ENCODE measurements at places on chromosomes 5 and 9. TPM values are rescaled to one million over a fixed set of nuclear protein-coding genes. Genes with fewer than 3 reads are reported as not detected.

- no peak for DNase-seq
Measured at GRCh38 chr5:32330126-32330971, 17.6 kb upstream of the MTMR12 start.

DNA sequence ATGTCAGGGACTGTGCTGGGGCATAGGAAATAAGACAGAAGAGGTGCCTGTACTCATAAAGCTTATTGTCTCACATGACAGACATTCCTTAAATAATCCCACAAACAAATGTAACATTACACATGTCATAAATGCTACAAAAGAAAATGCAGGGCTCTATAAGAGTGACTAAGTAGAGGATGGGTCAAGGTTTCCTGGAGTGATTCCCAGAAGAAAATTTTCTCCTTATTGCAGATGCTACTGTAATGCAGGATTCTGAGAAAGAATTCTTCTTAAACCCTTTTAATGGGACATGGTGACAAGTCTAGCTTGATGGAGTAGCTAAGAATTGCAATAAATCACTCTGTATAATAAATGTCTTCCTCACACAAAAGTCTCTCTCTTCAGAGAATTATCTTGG is 55.7 kb downstream of the SH3TC2 start:
- no peak for DNase-seq

DNA sequence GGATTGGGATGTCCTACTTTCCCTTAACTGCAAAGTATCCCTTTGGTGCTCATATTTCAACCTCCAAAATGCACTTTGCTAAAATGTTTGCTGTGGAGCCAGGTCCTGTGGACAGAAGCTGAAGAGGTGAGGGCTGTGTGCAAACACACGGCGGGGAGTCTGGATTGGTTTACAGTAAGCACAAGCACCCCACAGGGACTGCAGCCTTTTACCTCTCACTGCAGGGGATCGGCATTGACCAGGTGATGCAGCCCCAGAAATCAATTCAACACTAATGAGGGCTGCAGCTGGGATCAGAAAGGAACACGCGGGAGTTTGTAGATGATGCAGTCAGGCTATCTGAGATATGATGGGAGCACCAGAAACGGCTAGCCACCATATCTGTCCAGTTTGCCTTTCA is 450.9 kb downstream of the CCDC171 start:
- DNase-seq, result no peak

- no peak for DNase-seq
Measured at GRCh38 chr5:1320436-1321344, 24.2 kb downstream of the CLPTM1L start.

JAKMIP2 gene
- not detected for total RNA-seq

DNA sequence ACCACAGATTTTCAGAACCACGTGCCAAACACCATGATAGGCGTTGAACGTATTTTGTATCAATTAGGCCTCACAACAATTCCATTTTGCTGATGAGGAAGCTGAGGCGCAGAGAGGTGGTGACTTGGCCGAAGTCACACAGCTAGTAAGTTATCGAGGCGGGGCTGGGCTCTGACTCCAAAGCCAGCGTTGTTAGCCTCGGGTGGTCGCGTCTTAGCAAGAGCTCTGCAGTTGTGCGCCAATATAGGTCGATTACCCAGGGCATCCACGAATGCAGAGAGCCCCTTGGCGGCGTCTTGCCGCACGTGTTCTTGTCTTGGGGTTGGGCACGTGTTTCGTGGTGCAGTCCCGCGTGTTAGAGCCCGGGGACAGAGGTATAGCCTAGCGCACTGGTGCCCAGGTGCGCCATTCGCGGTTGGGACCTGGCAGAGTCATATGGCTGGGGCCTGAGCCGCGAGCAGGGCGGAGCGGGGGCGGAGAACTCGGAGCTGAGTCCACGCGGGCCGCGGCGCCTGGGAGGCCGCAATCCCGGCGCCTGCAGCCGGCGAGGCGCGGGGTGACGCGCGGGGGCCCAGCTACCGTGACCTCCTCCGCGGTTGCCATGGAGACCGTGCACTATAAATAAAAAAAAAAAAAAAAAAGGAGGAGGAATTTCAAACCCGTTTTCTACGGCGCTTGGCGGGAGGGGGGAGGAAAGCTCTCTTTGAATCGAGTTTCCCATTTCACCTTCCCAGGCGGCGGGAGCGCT is 62.3 kb downstream of the CXXC5 start:
- DNase-seq, result no peak

- no peak for DNase-seq
Measured at GRCh38 chr5:50352382-50352781, 88.7 kb downstream of the EMB start.

GRCh38 chr5:54115735-54116403 is 194.5 kb downstream of the ARL15 start:
- no peak for DNase-seq

DNA sequence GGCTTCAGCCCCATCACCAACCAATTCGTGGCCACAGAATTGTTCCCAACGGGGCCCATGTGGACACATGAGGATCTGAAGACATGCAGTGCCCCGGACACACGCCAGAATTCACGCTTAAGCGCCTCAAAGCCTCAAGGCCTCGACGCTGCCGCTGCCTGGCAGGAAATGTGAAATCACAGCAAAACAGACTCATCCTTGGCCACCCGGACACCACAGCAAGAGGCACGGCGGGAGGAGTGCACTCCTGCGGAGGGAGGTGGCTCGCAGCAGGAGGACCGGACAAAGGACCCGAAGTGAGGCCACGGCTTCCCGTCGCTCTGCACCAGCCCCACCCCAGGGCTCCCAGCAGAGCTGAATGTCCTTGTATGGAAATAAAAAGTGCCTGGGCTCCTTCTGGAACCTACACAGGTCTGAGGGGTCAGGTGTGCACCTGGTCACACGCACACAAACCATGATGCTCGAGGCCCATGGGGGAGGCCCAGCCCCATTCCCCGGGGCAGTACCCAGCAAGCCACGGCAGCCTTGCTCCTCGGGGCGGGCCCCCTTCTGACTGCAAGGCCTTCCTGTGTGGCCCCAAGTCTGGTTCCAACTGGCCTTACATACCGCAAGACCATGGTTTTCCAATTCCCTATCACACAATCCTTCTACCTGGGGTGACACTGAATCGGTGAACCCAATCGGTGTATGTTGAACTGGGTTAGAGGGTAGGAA is 10.0 kb downstream of the SEC16A start:
- no peak for DNase-seq

PCDHGA11 gene
- total RNA-seq, result 0.39 TPM

DNA sequence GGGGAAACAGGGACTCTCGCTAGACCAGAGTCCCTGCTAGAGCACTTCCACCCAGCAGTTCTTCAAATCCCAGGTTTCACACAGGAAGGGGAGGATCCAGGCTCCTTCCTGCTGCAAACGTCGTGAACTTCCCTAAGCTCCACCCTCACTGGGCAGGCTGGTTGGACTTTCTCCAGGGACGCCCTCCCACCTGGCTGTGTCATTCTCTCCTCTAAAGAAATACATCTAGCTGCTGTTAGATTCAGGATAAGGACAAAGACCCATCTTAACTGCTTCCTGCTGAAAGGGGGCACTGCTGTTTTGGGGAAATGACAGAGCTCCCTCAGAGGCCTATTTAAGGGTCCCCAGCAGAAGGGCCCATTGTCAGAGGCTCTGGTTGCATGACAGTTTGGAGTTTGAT is 230.7 kb downstream of the SEMA6A start:
- no peak for DNase-seq

IFNA13 gene
- total RNA-seq, result not detected

GRCh38 chr9:74205056-74205455 is 292.1 kb upstream of the RORB start:
- no peak for DNase-seq

TPM2 gene
- total RNA-seq, result 278 TPM

- no peak for DNase-seq
Measured at GRCh38 chr9:136729144-136729543, 13.6 kb downstream of the LCN10 start.

DNA sequence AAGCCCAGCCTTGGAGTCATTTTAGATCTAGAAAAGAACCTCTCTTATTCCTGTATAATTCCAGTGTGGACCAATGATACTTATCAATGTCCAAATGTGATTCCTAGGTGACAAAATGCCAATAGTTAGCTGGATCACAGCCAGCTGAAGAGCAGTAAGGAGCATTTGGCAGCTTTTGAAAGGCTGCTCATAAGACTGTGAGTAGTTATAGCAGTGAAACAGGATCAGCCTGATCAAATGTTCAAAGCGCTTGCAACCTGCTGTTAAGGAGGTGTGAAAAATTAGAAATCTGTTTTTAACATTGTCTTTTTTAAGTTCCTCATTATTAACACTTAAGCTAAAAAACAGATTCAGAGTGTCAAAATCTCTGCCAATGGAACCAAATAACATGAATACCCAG is 85.1 kb downstream of the SSBP2 start:
- no peak for DNase-seq

IDNK gene
- 3.3 TPM for total RNA-seq

DNA sequence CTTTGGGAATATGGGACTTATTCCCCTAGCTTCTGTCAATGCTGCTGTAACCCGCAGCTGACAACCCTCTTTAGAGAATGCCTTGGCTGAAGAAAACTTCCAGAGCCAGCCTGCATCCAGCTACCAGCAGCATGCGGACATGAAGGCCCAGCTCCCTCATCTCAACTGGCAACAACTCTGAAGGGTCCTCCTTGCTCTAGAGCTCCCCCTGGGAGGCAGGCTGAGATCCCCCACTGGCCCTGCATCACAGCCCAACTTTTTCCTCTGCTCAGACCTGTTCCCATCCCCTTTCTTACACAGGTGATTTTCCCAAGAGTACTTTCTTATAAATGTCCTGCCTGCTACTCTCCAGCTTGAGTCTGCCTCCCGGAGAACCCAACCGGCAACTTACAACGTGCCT is 18.7 kb upstream of the WNT8A start:
- no peak for DNase-seq

All from HCT116 (cell line).